Activated B cell treated with CpG ODN at 0.5 μM for 24 hours (primary cell): ENCODE measurements at places on chromosomes 3 and 15. TPM values are rescaled to one million over a fixed set of nuclear protein-coding genes. Genes with fewer than 3 reads are reported as not detected.

Gene FANCI
- total RNA-seq = 13.8 and 16.6 TPM in 2 replicates

DNA sequence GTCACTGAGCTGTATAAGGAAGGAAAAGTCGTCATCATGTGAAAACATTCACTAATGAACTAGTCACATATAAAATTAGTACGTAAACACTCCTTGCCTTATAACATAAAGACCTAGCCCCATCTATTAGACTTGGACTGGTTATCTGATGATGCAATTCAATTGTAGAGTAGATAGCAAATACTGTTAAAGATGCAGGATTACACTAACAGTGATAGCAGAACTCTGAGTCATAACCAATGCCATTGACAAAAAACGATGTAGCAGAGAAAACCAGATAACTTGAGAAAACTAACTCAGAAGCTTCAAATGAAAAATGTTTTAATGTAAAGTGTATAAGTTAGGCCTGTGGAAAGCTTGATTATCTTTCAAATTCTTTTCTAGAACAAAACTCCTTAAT, 132.2 kb downstream of the WDR72 start:
- H3K27me3 ChIP-seq = no peaks in the 10 kb centered on the region
- no peaks in the 10 kb centered on the region for H3K4me1 ChIP-seq
- no peak overlapping the region for H3K4me3 ChIP-seq
- no peak overlapping the region for H3K27ac ChIP-seq
- DNase-seq = no peak

- no peaks in the 10 kb centered on the region for H3K27me3 ChIP-seq
- peak overlapping the region; percentile 5 for H3K4me3 ChIP-seq
- peak overlapping the region; percentile 30 for H3K27ac ChIP-seq
- H3K4me1 ChIP-seq = peaks cover 47% of the 10 kb centered on the region
- H3K36me3 ChIP-seq = no peaks in the 10 kb centered on the region
These were observed 13.8 kb upstream of the CCR1 start for GRCh38 chr3:46221938-46222337.

DNA sequence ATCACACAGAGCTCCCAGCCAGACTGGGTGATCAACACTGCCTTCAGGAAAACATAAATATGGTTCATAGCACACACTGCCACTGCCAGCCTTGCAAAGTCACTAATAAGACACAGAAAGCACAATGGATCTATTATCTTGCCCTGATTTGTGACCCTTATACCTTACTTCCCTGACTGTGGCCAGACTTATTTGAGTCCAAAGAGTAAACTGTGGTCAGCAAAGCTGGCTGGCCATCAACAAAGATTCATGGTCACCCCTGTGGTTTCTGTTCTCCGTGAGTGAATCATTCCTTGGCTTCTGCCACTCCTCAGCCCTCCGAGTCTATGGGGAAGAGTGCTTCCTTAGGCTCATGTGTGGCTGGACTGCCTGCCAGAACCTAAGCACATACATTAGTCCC, 437.7 kb downstream of the RAP2B start:
- DNase-seq = no peak
- H3K36me3 ChIP-seq = no peaks in the 10 kb centered on the region
- no peaks in the 10 kb centered on the region for H3K4me1 ChIP-seq
- no peaks in the 10 kb centered on the region for H3K27me3 ChIP-seq

DNA sequence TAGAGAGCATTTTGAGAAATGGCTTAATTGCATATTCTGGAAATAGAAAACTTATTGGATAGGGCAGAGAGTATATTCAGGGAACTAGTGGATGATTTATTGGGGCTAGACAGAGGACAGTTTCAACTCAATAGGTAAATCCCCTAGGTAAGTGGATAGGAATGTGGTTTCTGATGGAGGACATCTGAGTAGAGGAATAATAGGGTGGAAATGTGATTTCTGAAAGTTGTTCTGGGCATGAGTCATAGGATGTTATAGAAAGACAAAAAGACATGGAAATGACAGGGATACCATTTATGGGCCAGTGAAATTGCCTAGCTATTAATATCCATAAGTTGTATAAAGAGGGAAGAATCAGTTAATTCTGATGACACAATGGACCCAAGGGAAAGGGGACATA, 563.3 kb upstream of the GOLIM4 start:
- H3K36me3 ChIP-seq = no peaks in the 10 kb centered on the region
- no peak for DNase-seq
- H3K4me1 ChIP-seq = no peaks in the 10 kb centered on the region
- no peak overlapping the region for H3K4me3 ChIP-seq
